Esophagus squamous epithelium (tissue), 5 donors: ENCODE measurements at places on chromosomes 5 and 9.

- no peak for DNase-seq
Observed at GRCh38 chr5:155616779-155617392, 603.3 kb downstream of the KIF4B start.

DNA sequence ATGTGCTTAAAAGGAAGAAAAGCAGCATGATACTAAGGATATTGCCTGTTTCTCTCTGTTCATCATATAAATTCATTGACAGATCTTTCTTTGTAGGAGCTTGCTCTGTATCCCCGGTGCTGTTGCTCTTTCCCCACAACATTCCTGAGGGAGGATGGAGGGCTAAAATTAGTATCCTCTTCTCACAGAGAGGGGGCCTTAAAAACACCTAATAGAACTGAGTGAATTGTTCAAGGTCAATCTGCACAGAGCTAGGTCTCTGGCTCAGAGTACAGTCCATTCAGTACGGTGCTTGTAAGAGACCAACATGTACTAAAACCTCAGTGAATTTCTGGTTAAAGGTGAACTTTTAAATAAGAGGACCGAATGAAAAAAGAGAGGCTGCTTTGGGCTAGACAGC, 88.7 kb downstream of the PALM2AKAP2 start:
- no peak for DNase-seq

DNA sequence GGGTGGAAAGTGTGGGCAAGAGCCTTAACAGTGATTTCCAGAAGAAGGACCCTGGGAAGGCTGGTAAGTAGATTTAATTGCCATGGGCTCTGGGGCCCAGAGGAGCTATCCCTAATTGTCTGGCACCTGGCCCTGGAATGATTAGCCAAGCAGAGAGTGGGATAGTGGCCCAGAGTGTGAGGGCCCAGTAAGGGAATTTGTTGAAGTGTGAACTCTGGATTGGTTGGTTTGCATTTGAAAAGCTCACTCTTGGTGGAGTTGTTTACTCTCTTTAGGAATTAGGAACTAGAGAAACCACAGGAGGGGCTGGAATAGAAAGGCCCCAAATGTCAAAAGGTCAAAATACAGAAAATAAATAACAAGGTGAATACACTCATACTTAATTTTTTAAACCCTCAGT, 207.1 kb downstream of the GABRG2 start:
- DNase-seq, result no peak

DNA sequence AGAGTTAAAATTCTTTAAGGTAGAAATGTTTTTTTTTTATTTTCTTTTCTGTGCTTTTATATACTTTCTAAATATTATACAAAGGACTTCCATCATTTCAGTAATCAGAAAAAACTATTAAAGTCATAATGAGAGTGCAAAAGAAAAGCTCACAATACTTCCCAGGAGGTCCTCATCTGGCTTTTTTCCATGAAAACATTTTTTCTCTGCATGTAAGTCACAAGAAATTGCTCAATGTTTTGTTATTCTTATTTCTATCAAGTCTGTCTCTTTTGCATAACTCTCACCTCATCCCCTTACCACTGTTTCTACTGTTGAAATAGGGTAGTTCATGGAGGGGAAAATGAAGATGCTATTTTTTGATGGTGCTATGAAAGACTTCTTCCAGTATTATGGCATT, 375.0 kb downstream of the TMEM232 start:
- DNase-seq, result no peak

GRCh38 chr9:117691367-117691766, 12.8 kb upstream of the TLR4 start:
- DNase-seq, result no peak

DNA sequence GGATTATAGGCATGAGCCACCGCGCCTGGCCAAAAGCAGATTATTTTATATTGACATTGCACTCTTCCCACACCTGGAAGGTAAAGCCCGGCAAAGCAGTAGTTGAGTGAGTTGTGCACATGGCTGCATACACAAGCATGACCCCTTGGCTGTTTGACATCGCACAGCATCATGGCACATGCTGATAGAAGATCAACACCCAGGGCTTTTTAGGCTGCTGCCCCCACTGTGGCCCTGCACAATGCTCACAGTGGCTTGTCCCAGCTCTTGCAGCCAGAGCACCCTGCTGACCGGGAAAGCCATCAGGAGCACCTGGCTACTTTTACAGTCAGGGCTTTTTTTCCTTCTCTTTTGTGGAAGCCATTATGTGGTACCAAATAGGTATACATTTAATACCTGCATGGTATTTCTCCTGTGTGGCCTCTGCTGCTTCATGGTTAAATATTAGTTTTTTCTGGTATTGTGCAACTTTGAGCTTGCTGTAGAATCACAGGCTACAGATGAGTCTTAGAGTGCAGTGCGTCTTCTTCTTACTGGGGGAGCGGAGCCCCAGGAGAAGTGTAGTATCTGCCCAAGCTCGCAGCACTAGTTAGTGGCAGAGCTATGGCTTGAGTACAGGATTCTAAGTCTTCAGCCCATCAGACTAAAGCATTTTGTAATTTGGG, 264.5 kb downstream of the AOPEP start:
- no peak for DNase-seq

GRCh38 chr5:133702791-133703770, 90.7 kb upstream of the FSTL4 start:
- DNase-seq, result no peak

DNA sequence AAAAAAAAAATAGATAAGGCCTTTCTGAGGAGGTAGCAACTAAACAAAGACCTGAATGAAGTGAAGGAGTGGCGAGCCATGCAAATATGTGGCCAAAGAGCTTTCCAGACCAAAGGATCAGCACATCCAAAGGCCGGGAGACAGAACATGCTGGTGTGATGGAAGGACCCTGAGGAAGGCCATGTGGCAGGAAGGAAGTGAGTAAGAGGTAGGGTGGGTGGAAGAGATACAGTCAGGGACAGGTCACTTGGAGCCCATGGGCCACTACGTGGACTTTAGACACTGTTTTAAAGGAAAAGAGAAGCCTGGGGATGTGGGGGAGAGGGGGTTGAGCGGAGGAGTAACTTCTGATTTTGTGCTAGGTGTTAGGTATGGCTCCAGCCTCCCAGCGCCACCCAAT, 31.3 kb downstream of the SPRY4 start:
- DNase-seq, result no peak

DNA sequence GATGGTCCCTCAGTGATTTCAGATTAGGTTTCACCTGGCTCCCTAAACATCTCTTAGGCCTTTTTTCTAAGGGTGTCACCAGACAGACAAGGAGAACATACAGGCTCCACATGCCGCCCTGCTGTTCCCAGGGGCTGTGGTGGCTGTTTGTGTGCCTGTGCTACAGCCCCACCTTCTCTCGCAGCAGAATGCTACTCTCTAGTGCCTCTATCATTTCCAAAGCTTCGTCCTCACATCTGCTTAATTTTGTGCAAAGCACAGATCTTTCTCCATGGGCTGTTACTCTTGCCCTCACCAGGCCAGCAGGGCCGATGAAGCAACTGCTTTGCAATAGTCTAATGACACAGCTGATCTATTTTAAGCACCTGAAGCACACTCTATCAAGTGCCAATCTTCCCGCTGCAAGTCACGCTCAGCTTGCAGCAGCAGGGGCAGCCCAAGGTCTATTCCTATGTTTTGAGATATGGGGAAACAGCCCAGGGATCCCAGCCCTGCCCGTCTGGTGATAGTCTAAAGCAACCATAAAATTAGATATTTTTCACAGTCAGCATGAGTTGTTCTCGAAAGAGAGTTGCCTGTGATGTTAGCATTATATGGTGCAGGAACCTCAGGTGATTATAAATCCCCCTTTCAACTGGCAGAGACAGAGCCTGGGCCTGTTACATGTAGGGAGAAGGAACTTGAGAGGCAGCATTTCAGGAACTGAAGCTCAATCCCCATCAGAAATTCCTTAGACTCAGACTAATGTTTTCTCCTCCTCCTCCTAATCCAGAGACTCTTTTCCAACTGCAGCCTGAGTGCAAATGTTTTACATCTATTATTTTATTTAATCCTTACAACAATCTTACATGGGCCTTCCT, 12.7 kb downstream of the ABLIM3 start:
- DNase-seq, result no peak

GRCh38 chr9:96430377-96430776, 12.2 kb upstream of the ZNF367 start:
- no peak for DNase-seq

DNA sequence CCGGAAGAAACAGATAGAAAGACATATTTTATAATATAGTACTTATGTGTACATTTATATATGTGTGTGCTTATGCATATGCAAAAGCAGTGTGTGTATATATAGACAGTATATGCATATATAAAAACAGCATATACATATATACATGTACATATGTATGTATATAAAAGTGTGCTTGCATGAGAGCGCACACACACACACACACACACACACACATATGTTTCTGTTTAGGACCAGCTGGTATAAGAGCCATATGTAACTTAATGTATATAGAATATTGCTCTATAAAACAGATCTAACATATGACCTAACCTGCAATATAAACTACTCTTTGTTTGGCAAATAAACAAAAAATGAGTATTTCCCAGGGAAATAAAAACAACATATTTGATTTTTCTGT, 65.1 kb upstream of the CDH9 start:
- no peak for DNase-seq
